ENCODE measurements at places on chromosomes 11 and 22.

DNA sequence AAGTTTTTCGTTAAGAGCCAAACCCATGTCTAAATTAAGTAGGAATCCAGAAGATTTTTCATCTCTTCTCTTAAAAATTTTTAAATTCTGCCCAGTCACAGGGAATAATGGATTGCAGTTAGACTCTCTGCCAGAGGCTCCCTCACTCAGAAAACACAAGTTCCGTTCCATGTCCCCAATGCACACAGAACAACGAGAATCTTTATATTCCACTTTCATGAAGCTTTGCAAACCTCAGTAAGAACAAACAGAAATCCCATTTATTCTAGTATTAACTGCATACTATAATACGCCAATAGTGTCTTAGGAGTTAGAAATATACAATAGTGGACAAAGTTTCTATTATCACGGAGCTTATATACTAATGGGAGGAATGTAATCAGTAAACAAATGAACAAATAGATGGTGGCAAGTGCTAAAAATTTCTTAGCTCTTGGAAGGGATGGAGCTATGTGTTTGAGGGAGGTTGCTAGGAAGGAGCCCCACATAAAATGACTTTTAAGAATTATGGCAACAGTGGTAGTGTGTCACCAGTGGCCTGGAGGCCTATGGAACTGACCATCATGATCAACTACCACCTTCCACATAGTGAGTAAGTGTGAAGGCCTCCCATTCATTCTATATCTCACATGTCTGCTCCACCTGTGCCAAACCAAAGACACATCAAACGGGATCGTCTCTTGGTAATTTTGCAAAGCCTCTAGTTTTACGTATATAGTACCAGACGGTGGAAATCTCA is 24.9 kb downstream of the PICALM start:
- DNase-seq = no peak

- DNase-seq = no peak
Observed at GRCh38 chr22:47787501-47788227, 1025.2 kb downstream of the TBC1D22A start.

DNA sequence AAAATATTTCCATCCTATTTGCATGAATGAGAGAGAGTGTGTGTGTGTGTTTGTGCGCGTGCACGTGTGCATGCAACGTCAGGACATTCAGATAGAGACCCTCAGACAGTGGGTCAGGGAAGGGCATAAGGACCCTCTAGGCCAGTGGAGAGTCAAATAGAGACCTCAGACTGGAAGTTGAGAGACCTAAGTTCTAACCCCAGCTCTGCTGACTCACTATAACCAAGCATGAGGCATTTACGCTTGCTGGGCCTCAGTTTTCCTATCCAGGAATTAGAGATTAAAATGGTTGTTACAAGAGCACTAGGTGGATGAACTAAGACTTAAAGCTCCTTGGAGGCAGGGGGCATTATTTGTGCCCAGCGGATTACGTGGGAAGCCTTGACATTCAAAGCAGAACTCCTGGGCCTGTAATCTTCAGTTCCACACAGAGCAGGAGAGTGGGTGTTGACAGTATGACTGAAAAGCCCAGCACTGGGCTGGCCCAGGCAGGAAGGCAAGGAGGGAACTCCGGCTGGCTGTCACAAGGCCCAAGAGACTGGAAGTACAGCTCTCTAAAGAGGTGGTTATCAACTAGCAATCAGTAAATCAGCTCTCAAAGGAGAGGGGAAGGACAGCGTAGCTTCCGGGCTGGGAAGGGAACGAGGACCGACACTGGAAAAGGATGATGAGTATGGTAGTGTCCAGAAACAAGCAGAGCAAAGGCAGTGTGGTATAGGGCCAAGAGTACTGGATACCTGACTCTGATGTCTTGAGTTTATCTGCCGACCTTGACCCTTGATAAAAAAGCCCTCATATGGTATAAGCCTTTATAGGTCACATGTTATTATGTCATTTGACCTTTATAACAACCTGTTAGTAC is 9.2 kb downstream of the RHOG start:
- no peak for DNase-seq

DNA sequence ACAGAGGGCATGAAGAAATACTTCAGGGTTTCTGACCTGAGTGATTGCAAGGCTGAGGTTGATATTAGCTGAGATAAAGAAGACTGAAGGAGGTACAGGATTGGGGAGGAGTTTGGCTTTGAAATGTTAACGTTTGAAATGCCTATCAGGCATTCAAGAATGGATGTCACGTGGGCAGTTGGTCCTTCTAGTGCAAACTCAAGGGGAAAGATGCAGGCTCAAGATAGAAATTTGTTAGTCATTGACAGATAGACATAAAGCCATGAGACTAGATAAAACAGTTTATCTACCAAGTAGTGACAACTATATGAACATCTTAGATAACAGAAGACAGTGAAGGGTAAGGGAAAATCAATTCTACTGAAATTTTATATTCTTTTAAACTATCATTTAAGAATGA is 23.1 kb downstream of the TTC17 start:
- no peak for DNase-seq

DNA sequence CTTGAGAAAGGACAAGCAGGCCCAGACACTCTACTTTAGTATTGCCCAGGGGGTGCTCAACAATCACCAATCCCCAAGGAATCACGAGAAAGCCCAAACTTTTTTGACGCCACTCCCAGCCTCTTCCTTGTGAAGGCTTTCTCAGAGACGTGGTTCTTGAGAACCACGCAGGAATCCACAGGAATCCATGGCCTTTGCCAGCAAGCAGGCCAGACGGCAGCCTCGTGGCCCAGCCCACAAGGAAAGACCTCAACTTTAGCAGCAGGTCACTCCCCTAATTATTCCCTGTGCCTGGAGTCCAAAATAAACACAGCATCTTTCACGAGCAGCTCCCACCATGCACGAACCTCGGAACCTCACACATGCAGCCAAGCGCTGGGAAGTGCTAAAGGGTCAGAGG is 104.2 kb downstream of the WT1 start:
- no peak for DNase-seq

DNA sequence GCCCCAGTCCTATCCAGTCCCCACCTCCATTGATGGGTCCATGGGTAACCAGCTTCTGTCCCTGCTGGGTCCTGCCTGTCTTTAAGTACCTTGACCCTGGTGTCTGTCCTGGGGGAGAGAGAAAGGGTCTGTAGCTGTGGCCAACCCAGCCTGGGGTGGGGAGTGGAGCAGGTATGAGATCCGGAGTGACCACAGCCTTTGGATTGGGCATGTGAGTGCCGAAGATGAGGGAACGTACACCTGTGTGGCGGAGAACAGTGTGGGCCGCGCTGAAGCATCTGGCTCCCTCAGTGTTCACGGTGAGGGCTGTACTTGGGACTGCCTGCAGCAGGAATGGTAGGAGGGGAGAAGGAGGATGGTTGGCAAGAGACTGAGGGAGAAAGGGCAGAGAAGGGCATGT is 5.2 kb downstream of the ROBO3 start:
- DNase-seq = no peak

DNA sequence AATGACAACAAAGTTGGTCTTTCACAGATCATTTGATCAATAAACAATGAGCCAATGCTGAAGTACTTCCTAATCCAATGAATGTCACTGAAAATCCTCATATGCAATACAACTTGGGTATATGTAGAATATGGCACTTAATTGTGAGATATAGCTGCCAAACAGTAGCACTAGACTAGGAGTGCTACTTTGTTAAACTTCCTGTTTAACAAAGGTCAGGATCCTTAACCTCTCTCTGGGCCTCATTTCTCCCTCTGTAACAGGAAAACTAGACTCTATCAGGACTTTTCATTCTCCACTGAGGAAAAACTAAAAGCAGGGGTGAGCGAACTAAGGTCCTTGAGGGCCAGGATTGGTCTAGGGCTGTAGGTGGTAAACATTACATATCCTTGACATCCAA is 56.1 kb downstream of the PITPNB start:
- DNase-seq = no peak

GRCh38 chr11:11577932-11578911 is 43.6 kb downstream of the GALNT18 start:
- DNase-seq = no peak

- DNase-seq = no peak
Observed at GRCh38 chr11:69422645-69423044, 58.8 kb upstream of the LINC01488 start.

- no peak for DNase-seq
Observed at GRCh38 chr11:107408762-107409211, 48.8 kb downstream of the CWF19L2 start.

GRCh38 chr11:48006301-48006992 is 26.1 kb downstream of the PTPRJ start:
- no peak for DNase-seq

- DNase-seq = peak; percentile 22
Observed at GRCh38 chr11:111941963-111942362, 4.8 kb downstream of the DIXDC1 start.

DNA sequence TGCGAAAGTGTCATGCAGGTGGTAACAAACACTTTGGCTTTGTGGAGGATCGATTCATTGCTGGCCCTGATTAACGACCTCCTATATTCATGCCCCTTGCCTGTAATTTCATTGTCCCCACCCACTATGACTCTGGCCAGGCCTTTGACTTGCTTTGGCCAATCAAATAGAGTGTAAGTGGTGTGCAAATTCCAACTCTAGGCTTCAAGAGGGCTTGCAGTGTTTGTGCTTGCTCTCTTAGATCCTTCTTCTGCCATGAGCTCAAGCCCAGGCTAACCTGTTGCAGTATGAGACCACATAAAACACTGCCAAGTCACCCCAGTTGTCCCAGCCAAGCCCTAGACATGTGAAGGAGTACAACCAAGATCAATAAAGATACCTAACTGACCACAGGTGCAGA is 48.0 kb downstream of the RCN1 start:
- DNase-seq = no peak

DNA sequence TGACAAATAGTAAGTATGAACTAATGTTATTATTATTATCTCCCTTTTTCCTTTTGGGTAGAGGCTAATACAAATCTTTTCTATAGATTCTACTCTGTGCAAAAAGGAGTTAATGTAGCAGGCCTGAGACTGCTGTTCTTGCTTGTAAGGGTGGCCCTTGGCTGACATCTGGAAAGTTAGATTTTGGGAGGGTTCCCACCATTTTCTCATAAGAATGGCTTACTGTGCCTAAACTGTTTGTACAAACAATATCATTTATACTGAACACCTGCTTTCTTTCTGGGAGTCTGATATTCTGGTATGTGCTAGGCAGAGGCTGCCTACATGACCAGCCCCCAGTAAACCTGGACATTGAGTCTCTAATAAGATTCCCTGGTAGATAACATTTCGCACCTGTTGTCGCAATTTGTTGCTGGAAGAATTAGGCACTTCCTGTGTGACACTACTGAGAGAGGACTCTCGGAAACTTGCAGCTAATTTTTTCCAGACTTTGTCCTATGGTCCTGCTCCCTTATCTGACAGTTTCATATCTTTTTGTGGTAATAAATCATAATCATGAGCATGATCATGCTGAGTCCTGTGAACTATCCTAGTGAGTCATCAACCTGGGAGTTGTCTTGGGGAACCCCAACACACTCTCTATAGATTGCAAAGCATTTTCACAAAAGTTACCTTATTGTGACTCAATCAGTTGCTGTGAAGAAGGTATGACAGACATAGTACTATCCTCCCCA is 257.7 kb upstream of the CCDC90B start:
- DNase-seq = no peak

- DNase-seq = no peak
Observed at GRCh38 chr22:44758344-44758973, 6.1 kb downstream of the ARHGAP8 start.

DNA sequence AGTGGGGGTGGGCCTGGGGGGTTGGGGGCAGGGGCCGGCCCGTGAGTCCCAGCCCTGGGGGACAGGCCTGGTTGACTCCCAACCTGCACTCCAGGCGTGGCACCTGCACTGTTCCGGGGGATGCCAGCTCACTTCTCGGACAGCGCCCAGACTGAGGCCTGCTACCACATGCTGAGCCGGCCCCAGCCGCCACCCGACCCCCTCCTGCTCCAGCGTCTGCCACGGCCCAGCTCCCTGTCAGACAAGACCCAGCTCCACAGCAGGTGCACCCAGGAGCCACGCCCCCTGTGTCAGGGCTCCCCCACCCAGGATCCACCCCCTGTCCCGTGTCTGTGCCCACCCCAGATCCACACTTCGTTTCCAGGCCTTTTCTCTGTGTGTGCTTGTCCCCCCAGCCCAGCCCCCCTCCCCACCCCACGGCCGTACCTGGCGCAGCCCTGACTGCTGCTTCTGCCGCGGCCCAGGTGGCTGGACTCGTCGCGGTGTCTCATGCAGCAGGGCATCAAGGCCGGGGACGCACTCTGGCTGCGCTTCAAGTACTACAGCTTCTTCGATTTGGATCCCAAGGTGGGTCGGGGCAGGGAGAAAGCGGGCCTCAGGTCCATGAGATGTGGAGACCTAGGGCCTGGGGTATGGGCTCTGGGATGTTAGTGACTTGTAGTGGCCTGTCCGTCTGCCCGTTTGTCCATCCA is 4.8 kb downstream of the FERMT3 start:
- no peak for DNase-seq

GRCh38 chr11:128324531-128325141 is 262.7 kb downstream of the ETS1 start:
- DNase-seq = no peak

- no peak for DNase-seq
Observed at GRCh38 chr11:6482441-6482840, 1.1 kb downstream of the TIMM10B start.

DNA sequence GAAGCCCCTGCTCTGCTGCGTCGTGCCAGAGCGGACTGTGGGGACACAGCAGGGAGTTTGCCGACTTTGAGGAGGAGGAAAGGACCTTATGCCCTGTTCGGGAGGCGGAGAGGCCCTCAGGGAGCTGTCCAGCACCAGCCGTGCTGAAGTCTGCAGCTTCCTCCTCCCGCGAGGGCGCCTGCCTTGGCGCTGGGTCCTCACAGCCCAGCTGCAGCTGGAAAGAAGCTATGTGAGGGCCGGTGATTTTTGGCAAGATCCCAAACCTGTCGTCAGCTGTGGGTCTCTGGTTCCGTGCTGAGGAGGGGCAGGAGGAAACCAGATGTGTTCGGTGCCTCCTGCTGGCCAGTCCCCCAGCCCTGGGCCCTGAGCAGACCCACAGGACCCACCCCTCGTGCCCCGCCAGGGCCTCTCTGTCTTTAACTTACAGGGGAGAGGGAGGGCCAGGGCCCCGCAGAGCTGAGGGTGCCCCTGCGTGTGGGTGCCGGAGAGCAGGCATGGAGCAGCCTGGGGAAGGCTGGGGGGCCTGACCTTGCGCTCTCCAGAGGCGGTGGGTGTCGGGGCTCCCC is 12.0 kb downstream of the BRSK2 start:
- DNase-seq = peak; percentile 20

DNA sequence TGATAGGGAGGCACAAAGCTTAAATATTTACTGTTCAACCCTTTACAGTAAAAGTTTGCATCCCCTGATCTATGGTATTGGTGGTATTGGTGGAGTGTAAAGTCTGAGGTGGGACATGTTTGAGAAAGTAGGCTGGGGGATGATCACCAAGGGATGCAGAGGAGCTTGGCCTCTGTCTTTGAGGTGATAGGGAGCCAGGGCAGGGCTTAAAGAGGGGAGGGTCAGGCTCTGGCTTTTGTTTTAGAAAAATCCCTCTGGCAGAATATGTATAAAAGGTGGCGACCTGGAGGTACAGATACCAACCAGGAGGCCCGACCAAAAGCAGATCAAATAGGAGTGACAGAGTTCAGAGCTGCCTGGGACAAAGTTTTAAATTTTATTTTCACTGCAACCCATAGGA is 59.0 kb downstream of the SWAP70 start:
- no peak for DNase-seq

All from caudate nucleus (tissue), 63 donors.